ENCODE measurements at places on chromosomes 5 and 9. TPM values are rescaled to one million over a fixed set of nuclear protein-coding genes. Genes with fewer than 3 reads are reported as not detected.
A peak's percentile ranks its signal among the peaks of the same experiment; 100 is the strongest.

DNA sequence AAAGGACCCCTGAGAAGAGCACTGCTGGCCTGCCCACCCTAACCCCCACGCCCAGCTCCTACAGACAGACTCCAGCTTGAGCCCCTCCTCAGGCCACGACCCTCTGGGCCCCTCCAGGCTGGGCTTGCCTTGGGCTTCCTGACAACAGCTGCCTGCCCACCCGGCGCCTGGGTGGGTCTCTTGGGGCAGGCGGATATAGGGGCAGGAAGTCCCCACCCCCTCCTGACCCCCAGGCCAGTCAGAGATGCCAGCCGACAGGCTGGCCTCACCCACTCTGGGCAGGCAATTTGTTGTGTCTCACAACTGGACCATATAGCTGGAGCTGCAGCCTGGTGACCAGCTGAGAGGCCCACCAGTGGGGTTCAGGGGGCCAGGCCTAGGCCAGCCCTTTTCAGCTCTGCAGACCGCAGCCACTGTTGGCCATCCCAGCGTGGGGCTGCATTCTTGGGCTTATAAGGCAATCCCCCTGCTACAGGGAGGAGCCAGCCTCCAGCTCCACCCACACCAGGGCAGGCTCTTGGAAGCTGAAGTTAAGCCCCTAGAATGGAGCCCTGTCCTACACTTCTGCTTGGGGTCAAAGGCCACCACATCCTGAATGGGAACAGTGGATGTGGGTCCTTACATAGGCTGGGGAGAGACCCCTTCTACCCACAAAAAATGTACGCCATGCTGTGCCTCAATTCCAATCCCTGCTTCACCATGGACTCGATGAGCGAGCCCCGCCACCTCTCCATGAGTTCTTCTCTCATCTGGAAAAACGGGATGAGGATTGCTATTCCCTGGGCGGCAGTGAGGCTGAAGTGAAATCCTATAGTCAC lies 2.0 kb downstream of the PDLIM7 start:
- H3K4me1 ChIP-seq = peaks cover 7% of the 10 kb centered on the region
- no peaks in the 10 kb centered on the region for H3K27me3 ChIP-seq
- DNase-seq = no peak
- H3K36me3 ChIP-seq = no peaks in the 10 kb centered on the region
- H3K4me3 ChIP-seq = no peak overlapping the region
- H3K27ac ChIP-seq = no peak overlapping the region

- H3K36me3 ChIP-seq = no peaks in the 10 kb centered on the region
- H3K4me1 ChIP-seq = no peaks in the 10 kb centered on the region
- no peaks in the 10 kb centered on the region for H3K27me3 ChIP-seq
- no peak for DNase-seq
Measured at GRCh38 chr9:1460143-1460769, 410.1 kb downstream of the DMRT2 start.

The IL4 gene
- not detected for total RNA-seq

The TNIP1 gene
- 124 TPM for total RNA-seq

DNA sequence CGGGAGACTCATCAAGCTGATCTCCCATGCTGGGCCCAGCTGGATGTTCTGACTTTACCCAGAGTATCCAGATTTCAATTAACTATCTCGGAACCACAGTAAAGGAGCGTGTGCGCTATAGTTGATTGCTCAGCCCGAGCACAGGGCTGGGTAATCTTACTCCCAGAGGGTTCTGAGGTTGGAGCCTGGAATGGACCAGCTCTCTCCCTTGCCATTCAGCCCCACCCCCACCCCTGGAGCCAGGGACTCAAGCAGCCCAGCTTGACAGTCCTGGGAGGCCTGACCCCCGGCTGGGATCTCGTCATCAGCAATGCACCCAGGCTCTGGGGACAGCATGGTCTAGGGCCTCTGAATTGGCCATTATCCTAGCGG lies 23.7 kb upstream of the PTGES start:
- no peaks in the 10 kb centered on the region for H3K27me3 ChIP-seq
- DNase-seq = no peak
- no peaks in the 10 kb centered on the region for H3K4me1 ChIP-seq
- H3K4me3 ChIP-seq = no peak overlapping the region
- H3K27ac ChIP-seq = no peak overlapping the region

The GMCL2 gene
- total RNA-seq = not detected

- no peak overlapping the region for H3K27ac ChIP-seq
- DNase-seq = peak; percentile 40
- peaks cover 11% of the 10 kb centered on the region for H3K4me1 ChIP-seq
- H3K4me3 ChIP-seq = peak overlapping the region; percentile 17
Measured at GRCh38 chr9:96217754-96218693, 84.0 kb downstream of the HSD17B3 start.

DNA sequence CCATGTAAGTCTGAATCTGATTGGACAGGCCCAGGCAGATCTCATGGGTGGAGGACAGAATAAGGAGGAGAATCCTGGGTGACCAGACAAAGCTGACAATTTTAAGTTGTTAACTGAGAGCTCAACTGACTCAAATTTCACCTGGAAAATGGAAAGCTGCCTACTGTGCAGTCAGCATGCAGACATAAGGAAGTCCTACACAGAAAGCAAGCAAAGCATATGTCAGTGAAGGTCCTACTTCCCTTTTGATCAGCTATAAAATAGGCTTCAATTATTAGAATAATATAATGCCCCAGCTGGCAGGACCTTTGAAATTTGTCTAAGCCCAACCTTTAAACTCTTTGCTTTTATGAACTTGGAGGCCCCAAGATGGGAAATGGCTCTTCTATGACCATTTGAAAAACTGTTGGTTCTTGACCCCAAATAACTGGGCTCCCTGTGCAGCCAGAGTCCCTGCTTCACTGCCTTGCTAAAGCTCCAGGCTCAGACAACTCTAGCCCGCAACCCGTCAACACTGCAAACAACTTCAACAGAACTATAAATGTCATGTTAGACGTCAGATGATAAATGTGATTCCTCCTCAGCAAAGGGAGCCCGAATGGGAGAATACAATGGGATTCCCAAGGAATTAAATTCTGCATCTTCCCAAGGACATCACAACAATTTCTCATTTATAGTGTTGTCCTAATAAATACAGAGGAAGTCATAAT lies 118.9 kb upstream of the ADRA1B start:
- no peaks in the 10 kb centered on the region for H3K36me3 ChIP-seq
- DNase-seq = no peak
- no peaks in the 10 kb centered on the region for H3K4me1 ChIP-seq

Data from naive thymus-derived CD4-positive, alpha-beta T cell (primary cell).